ENCODE measurements at places on chromosomes 6 and 20.
A peak's percentile ranks its signal among the peaks of the same experiment; 100 is the strongest.

DNA sequence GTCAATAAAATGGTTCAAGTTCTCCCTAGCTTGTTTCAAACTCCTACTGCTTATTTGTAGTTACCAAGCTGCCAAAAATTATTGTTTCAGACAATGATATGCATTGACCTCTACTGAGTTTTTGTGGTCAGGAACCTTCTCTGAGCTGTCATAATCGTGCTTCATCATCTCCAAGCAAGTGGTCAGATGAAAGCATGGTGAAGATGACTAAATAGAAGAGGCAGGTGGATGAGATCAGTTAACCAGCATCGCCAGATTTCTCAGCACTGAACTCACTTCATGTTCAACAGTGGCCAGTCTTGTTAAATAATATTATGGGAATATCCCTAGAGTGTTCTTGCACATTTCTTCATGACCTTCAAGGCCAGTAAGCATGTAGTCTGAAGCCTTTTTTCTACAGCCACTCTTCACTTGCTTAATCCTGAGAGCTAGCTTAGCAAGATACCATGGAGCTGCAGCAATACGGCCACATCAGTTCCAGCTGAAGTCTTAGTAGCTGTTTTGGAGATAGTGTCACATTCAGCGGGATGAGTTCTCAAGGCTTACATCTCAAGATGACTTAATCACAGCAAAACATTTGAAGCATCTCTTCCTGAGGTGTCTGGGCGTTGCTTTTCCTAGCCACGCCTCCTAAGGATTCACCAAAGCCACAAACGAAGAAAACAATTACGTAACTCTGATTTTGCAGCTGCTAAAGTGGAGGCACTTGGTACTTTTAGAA is 101.6 kb upstream of the TMEM30A start:
- DNase-seq, result no peak

DNA sequence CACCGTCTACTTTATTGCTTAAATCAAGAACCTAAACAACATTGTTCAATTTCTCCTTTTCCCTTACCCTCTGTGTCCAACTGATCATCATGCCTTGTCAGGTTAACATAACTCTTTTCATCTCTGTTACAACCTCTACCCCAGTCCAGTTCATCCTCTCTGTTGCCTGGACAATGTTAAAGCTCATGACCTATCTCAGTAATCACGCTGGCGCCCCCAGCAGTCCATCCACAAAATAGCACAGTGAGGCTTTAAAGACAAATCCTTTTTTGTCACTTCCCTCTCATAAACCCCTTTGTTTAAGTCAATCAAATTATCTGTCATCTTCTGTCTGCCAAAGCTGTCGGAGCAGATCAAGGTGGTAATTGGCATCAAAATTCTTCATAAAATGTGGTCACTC is 140.1 kb downstream of the QKI start:
- DNase-seq, result peak; percentile 16

DNA sequence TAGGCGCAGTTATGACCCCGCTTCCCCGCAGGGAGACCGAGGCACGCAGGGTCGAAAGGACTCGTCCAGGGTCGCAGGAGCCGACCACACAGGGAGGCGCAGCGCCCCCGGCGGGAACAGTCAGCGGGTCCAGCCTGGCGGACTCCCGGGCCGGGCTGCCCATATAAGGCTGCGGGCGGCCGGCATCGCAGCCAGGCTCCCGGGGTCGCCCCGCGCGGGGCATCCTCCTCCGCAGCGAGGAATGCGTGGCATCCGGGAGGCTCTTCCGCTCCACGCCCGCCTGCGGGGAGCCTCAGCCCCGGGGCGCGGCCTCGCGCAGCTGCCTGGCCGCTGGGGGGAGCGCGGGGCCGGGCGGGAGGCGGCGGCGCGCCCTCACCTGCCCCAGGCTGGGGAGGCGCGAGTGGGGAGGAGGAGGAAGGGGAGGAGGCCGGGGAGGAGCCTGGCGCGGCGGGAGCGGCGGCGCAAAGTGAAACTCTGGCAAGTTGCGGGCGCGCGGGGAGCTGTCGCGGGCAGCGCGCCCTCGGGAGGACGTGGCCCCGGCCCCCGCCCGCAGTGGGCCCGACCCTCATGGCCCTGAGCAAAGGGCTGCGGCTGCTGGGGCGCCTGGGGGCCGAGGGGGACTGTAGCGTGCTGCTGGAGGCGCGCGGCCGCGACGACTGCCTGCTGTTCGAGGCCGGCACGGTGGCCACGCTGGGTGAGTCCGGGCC is at the start of gene SYNJ2:
TSS of gene SYNJ2 (plus strand) at position 469 of the 707 bp plus-strand sequence. CDS start at position 568, 99 bp downstream.
- peak; percentile 58 for DNase-seq

DNA sequence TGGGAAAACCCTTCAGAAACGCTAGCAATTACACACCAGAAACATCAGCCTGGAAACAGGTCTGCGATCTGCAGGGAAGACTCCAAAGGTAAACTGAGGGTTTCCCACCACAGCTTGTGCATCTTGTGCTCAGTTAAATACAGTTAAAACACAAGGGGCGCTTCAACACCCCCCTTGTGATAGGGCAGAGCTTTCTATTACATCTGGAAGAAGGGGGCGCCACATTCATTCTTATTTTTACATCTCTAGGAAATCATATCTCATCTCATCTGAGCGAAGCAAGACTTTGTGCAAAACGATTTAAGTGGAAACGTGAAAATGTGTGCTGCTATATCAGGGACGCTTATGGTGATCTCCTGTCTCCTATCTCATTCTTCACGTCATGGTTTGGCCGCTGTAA is 58.5 kb downstream of the PRND start:
- no peak for DNase-seq

- no peak for DNase-seq
Measured at GRCh38 chr6:21098744-21099143, 494.8 kb upstream of the SOX4 start.
